T follicular helper cell (primary cell): ENCODE measurements at places on chromosomes 13 and 19.

DNA sequence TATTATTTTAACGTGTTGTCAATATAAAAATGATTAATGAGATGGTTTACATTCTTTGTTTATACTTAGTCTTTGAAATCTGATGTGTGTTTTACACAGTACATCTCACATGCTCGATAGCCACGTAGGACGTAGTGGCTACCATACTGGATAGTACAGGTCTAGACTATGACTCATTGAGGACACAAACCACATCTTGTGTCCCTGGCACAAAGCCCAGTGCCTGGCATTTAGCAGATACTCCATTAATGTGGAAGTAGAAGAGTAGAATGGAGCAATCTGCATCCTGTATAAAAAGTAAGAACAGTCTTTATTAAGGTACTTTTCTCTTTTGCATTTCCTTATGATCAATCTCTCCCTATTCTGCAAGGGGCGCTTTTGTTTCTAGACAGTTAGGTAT lies 49.0 kb upstream of the FRY start:
- DNase-seq: no peak

- DNase-seq: no peak
Measured at GRCh38 chr19:33676999-33677665, 55.4 kb downstream of the CHST8 start.

DNA sequence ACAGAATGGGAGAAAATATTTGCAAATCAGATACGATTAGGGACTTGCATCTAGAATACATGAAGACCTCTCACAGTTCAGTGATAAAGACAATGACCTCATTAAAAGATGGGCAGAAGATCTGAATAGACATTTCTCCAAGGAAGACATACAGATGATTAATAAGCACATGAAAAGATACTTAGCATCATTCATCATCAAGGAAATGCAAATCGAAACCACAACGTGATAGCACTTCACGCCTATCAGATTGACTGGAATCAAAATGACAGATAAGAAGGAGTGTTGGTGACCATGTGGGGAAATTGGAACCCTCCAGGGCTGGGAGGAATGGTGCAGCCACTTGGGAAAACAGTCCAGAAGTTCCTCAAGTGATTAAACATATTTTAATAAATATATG lies 25.8 kb downstream of the CFAP97D2 start:
- DNase-seq: no peak

DNA sequence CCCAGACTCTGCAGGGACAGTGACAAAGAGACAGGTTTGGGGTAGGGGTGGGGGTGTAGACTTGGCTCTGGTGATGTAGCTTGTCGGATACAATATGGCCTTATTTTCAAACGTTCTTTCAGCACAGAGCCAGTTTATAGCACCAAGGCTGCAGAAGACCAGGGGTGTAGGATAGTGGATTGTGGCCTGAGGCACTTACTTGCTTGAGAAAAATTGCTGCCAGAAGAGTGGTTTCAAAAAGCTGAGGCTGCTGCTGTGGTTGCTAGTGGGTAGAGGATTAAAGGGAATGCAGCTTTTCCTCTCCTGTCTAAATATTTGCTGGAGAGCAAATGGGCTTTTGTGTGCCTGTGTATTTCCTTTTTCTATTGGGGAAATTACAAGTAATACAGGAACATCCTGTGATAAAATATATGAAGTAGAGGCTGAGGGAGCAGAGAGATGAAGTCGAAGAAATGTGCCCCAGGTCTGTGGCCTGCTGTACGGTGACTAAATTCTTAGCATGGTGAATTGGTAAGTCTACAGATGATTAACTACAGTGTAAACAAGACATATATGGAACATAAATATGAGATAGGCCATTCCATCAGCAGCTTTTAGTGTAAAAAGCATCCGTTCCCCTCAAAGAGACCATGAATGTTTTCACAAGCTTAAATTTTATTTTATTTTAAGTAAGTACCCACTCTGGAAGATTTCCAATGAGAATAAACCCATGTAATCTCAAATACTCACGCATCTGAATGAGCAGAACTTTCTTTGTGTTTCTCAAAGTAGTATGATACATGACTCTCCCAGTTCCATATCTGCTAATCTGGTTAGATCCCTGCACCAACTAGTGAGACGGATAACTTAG lies 112.9 kb downstream of the LRCH1 start:
- no peak for DNase-seq

DNA sequence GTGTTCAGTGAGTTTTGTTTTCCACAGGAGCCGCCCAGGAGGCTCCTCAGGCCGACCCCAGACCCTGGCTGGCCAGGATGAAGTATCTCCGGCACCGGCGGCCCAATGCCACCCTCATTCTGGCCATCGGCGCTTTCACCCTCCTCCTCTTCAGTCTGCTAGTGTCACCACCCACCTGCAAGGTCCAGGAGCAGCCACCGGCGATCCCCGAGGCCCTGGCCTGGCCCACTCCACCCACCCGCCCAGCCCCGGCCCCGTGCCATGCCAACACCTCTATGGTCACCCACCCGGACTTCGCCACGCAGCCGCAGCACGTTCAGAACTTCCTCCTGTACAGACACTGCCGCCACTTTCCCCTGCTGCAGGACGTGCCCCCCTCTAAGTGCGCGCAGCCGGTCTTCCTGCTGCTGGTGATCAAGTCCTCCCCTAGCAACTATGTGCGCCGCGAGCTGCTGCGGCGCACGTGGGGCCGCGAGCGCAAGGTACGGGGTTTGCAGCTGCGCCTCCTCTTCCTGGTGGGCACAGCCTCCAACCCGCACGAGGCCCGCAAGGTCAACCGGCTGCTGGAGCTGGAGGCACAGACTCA lies 12.9 kb downstream of the B3GNT3 start:
- DNase-seq: no peak

GRCh38 chr13:42396501-42396900 lies 124.5 kb downstream of the AKAP11 start:
- DNase-seq: peak; percentile 8

DNA sequence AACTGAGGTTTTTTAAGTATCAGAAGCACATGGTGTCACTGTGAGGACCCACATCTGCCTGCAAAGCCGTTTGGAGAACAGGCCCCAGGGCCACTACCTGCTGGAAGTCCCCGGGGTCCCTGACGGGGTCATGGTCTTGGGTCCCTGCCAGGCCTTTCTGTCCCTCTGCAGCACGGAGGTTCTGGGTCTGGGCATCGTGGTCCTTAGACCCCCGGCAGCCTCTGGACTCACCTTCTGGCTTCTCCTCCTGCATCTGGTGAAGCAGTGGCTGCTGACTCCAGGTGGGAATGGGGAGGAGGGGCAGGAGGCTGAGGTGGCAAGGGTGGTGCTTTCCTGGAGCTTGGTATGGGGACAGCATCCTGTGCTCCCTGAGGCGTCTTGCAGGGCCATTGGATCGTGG lies 198.6 kb downstream of the TEX29 start:
- DNase-seq: no peak

- DNase-seq: no peak
Measured at GRCh38 chr13:86870444-86870843, 800.7 kb upstream of the SLITRK5 start.

DNA sequence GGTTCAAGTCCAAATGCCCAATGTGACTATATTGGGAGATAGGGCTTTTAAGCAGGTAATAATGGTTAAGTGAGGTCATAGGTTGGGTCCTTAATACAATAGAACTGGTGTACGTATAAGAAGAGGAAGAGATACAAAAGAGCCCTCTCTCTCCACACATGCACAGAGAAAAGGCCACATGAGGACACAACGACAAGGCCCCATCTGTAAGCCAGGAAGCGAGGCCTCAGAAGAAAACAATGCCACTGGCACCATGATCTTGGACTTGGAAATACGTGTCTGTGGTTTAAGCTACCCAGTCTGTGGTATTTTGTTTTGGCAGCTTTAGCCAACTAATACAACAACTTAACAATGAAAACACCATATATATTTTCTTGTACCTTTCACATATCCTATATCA lies 23.4 kb upstream of the RFC3 start:
- no peak for DNase-seq

GRCh38 chr13:99590519-99591011 lies 89.3 kb downstream of the TM9SF2 start:
- DNase-seq: no peak

- DNase-seq: no peak
Measured at GRCh38 chr13:46961719-46962118, 64.9 kb upstream of the HTR2A start.

DNA sequence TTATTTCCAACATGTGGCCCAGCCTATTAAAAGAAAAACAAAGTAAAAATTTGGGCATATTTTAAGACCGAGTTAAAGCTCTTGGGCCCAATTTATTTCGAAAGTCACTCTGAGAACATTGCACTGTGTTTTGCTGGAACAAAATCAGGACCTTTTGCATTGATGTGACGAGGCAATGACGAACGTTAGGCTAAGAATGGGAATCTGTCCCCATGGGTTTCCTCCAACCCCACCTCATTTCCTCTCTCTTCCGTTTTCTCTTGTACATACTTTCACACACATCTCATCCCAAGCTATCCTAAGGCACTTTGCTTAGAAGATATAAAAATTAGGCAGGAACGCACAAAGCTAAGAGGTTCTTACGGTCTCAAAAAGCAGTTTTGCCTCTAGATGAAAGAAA lies 22.1 kb downstream of the EDNRB start:
- DNase-seq: no peak

DNA sequence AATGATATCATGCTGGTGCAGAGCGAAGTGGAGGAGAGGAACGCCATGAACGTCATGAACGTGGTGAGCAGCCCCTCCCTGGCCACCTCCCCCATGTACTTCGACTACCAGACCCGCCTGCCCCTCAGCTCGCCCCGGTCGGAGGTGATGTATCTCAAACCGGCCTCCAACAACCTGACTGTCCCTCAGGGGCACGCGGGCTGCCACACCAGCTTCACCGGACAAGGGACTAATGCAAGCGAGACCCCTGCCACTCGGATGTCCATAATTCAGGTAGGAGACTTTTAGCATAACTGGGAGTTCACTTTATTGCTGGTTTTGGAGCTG lies 3.3 kb downstream of the PCDH17 start:
- DNase-seq: no peak

GRCh38 chr19:869245-870177 lies 10.0 kb downstream of the CFD start:
- no peak for DNase-seq

DNA sequence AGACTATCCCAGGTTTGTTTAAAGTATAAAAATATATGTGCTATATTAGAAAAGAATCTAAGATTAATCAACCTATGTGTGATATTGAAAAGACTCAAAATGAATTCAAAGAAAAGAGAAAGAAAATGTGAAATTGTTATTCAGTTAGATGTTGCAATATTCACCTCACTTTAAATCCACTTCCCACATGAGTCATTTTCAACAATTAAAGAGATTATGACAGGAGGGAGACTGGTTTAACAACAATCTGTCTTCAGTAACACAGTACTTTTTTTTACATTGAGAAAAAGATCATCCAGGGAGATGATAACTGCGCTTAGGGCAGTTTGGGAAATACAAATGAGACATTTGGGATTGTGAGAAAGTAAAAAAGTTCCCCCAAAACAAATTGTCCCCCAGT lies 1246.2 kb downstream of the SLITRK1 start:
- DNase-seq: no peak

DNA sequence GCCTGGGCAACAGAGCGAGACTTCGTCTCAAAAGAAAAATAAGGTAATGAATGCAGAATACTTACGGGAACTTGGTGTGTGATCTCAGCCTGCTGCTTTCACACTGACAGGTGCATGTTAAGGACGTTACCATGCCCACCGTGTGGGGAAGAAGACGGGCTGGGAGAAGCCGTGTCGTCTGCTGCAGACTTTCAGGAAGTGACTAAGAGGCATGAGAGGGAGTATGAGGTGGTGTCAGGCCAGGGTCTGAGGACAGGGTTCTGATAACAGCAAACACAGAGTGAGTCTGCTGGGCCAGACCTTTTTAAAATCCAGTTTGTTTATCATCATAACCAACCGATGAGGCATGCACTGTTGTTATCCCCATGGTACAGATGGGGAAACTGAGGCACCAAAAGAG lies 13.6 kb upstream of the GALP start:
- DNase-seq: no peak

GRCh38 chr19:1074544-1075283 lies 7.7 kb downstream of the ARHGAP45 start:
- DNase-seq: peak; percentile 94

DNA sequence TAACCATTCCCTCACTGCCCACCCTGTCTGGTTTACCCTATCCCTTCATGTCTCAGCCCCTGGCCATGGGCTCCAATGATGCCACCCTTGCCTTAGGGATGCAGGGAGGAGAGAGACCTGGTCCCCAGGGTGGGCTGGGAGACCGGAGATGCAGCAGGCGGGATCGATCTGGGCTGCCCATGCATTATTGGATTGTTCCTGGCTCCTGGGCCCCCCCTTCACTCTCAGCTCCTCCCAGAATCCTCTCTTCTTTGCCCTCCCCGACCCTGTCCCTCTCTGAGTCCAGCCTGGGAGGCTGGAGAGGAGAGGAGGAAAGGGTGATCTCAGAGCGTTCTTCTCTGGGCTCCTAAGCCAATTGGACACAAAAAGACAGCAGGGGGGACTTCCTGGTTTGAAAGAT lies 5.8 kb downstream of the KASH5 start:
- no peak for DNase-seq

DNA sequence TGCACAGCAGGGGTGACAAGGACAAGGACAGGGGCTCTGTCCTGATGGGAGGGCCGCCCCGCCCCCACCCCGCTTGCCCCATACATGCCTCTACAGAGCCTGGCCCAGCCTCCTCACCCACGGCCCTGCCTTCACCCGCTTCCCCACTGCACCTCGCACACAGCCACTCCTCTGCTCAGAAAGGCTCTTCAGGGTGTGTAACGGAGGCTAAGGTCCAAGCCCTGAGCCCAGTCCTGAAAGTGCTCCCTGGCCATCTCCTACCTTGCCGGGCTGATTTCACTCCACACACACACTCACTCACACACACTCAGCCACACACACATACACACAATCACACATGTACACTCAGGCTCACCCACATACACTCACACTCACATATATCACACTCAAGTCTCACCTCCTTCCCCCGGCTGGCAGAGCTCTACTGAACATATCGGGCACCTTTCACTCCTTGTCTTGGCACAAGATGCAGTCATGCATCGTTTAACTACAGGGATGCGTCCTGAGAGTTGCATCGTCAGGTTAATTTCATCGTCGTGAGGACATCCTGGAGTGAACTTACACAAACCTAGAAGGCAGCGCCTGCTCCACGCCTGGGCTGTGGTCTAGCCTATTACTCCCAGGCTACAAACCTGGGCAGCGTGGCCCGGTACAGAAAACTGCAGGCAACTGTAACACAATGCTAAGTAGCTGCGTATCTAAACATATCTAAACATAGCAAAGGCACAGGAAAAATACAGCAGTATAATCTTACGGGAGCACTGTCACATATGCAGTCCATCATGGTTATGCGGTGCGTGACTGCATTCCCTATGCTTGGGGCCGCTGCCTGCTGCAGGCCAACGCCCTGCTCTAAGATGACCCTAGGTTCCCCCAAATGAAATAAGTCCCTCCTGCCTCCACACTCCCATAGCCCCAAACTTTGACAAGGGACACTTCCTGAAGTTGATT lies 13.1 kb downstream of the EPS15L1 start:
- DNase-seq: no peak

DNA sequence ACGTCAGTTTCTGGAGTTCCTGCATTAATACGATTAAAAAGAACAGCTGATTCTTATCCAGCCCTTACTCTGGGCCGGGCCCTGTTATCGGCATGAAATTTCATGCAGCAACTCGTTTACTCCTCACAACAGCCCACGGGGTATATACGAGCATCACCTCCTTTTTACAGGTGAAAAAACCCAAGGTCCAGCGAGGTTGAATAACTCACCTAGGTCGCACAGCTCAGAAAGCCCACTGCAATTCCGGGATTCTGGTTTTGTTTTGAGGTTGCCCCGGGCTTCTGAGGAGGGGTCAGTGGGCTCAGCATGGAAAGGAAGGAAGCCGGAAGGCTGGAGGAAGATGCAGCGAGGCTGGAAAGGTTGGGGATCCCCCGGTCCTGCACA lies 577 bp upstream of the ACP7 start:
- no peak for DNase-seq

- DNase-seq: no peak
Measured at GRCh38 chr13:28607187-28607955, 51.6 kb upstream of the POMP start.
